ENCODE measurements at places on chromosomes 12 and 14.
A peak's percentile ranks its signal among the peaks of the same experiment; 100 is the strongest.

DNA sequence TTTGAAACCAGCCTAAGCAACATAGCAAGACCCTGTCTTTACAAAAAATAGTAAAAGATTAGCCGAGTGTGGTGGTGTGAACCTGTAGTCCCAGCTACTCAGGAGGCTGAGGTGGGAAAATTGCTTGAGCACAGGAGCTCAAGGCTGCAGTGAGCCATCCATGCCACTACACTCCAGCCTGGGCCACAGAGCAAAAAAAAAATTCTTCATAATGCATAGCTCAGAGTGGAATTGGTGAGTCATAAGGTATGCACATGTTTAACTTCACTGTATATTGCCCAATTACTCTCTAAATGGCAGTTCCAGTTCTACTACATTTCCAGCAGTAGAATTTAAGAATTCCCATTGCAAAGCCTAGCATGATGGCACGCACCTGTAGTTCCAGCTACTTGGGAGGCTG, 26.8 kb upstream of the CLIP1 start:
- no peak for DNase-seq

DNA sequence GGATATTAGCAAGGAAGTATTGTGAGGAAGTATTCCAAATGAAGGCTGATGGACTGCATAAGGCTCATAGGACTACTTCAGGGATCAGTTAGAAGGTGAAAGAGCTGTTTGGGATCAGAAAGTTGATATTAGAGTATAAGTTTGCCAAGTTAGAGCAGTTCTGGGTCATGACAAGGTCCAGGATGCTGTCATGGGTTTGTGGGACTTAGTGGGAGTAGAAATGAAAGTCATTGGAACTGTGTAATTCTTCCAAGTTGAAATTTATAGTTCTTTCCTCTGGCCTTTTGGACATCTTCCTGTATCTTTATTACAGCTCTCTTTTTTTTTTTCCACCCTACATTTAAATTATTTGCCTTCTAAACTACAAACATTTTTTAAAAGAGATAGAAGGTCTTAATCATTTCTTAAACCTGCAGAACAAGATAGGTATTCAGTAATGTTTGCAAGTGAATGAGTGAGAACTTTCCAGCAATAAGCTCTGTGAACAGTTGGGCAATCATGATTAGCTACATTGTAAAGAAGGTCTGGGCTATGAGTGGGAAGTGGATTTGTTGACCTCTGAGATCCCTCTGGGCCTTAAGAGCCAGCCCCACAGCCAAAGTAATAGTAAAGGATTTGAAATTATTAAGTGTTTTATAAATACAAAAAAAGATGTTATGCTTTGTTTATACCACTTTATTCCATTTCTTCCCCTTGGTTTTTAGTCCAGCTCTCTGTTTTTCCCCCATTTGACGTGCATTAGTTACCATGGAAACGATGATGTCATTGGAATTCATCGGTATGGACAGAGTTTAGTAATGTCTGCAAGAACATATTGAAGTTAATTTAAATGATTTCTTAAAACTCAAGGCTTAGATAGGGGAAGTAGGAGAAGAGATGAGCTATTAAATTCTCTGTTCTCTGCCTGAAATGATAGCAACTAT, 247.9 kb upstream of the ARHGAP5 start:
- no peak for DNase-seq

- DNase-seq = no peak
Measured at GRCh38 chr14:97217111-97217885, 420.1 kb downstream of the VRK1 start.

DNA sequence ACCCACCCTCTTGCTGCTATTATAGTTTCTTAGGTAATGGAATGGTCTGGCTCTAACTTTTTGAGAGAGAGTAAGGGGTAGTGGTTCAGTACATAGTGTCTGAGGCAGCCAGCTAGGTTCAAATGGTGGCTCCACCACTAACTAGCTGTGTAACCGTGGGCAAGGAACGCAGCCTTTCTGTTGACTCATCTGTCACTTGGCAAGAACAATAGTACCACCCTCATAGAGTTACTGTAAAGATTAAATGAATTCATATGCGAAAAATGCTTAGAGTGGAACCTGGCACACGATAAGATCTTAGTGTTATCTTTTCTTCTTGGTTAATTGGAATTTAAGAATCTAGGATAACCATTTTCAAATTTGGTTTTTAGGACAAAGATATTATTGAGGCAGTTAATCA, 14.0 kb downstream of the CCDC62 start:
- DNase-seq = no peak

DNA sequence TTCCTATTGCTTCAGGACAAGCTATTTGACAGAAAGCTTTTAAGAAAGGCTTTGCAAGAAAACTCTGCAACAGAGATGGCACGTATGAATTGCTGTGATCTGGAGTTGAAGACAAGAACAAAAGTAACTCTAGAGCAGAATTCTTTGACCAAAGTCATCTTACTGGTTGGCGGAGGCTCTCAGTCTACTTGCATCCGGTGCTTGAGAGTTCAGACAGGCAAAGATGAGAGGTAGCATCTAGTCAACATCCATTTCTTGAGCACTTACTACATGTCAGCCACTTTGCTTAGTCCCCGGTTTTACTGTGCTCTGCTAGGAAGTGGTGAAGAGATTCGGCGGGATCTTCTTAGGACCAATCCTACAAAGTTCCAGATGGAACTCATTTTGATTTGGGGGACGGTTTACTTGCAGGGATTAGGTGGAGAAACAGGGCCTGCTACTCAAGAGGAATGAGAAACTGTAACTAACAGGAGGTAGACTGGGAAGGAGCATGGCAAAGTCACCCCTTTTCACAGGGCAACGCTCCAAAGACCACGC, 404 bp upstream of the CCDC91 start:
- no peak for DNase-seq

GRCh38 chr12:47735649-47736048, 10.4 kb upstream of the ENDOU start:
- no peak for DNase-seq

GRCh38 chr12:88334271-88334670, 192.2 kb downstream of the TMTC3 start:
- no peak for DNase-seq

GRCh38 chr14:100902295-100903133, 1.0 kb downstream of the RTL1 start:
- DNase-seq = no peak

DNA sequence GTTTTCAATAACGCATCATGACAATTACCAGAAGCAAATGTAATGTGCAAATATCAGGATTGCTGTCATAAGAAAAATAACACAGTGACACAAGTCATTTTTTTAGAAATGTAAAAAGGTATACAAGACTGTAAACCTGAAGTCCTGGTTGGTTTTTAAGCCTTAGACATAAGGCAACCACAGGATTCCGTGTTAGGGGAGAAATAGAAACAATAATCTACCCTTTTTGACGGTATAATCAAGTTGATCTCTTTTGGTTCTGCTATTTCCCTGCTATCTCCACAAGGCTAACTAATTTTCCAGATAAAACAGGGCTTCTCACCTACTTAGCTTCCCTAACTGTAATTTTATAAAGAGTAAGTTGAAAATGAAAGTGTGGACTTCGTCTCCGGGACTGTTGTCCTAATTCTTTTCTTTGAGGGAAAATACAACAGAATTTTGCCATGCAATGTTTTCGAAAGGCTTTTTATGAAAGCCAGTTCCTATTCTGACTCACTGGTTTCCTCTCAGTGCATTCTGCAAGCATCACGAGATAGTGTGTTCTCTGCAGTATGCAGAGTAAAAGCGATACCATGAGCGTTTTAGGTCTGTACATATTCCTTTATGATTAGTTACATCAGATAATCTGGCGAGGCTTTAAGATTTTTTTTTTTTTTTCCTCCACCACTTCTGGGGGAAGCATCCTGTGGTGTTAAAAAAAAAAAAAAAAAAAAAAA, 10.6 kb downstream of the MYO1H start:
- no peak for DNase-seq

DNA sequence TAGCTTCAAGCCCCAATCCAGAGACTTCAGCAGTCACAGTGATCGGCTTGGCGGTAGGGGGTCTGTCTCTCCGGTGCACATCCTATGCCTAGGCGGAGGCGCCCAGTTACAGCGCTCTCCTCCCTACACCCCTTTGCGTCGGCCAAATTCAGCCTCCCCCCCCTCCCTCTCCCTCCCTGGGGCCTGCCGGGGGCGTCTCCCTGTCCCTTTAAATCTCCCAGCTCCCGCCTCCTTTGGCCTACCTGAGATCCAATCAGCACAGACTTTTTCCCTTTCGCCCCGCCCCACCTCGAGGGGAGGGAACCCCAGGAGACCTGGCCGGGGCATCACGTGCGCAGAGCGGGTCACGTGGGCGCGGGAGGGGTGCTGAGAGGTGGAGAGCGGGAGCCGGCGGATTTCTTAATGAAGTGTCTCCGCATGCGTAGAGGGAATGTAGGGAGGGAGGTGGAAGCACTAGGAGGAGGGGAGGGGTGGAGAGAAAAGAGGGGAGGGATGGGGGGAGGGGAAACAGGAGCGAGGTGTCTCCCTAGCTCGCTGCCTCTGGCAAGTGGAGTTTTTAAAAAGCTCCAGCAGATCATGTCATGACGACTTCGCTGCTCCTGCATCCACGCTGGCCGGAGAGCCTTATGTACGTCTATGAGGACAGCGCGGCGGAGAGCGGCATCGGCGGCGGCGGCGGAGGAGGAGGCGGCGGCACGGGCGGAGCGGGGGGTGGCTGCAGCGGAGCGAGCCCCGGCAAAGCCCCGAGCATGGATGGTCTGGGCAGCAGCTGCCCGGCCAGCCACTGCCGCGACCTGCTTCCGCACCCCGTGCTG, at the start of gene HOXC13:
Gene HOXC13 (plus strand): TSS at position 506 of the 815 bp plus-strand sequence. CDS start 76 bp downstream, at position 582.
- DNase-seq = peak; percentile 17

DNA sequence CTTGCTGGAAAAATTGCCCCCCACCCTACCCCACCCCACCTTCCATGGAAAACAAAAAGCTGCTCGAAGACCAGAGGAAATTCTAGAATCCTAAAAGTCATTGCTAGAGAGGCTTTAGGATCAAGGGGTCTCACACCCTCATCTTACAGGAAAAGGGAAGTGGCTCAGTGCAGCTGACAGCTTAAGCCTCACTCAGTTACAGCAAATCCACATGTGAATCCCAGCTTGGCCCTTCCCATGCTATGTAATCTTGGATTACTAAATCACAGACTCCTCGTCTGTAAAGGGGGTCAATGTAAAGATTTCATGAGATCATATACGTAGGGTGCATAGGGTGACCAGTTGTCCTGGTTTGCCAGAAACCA, 25.9 kb downstream of the CMKLR1 start:
- DNase-seq = no peak

DNA sequence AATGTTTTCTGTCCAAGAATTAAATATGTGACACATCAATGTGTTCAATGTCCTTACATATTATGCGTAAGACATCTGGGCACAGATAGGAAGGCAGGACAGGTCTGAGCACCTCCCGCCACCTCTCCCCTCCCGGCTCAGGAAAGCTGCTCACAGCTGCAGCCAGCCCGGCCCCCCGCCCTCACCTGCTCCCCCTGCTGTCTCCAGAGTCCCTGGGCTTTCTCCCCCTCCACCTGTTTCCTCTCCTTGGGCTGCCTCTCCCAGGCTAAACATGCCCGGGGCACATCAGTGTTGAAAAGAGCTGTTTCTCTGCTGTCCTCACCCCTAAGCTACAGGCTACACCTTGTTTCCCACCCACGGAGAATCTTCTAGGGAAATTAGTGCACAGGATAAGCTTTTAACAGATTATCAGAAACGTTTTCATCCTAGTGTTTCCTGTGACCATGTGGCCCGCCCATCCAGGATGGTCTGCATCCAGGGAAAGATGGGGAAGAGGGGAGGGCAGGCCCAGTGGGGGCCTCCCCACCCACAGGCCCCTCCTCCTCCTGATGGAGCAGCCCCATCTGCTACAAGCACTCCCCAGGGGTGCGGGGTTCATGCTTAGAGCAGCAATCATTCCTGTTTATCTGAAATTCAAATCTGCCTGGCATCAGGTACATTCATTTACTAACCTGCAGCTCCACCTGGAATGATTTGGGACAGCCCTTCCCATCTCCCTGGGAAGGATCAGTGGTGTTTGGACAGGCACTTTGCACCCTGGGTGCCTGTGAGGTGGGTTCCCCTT, 273.8 kb upstream of the SFSWAP start:
- DNase-seq = no peak

DNA sequence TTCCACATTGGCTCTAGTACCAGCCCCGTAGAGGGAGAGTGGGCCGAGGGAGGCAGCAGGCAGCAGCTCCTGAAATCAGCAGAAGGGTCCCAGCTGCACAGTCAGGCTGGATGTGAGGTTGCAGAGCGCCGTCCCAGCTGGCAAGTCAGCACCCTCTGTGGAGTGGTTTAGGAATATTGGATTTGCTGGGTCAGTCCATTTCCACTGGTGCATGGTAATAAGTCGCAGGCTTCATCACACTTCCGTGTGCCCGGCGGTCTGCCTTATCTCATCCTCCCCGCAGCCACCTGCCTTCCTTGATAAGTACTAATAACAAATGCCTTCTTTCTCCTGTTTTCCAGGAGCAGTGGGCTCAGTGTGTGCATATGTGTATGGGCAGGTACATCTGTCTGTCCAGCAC, 112.9 kb downstream of the TSPAN9 start:
- no peak for DNase-seq

GRCh38 chr12:1594261-1595025, at the start of gene FBXL14:
FBXL14 (minus strand) TSS chr12:1594581; CDS start chr12:1594066, 515 bp downstream.
- DNase-seq = peak; percentile 81

GRCh38 chr14:69997849-69998248, 118.6 kb downstream of the SMOC1 start:
- DNase-seq = no peak

GRCh38 chr12:96136725-96137378, 57.3 kb upstream of the ELK3 start:
- no peak for DNase-seq

Data from stimulated activated CD8-positive, alpha-beta memory T cell treated with anti-CD3 and anti-CD28 coated beads, Interleukin-15, amount 100 ng/mL, for 48 hours (primary cell).